Activated gamma-delta T cell treated with Interleukin-2 at 50 U/mL for 16 hours (primary cell): ENCODE measurements at places on chromosomes 3 and 15.
A peak's percentile ranks its signal among the peaks of the same experiment; 100 is the strongest.

- DNase-seq: no peak
Measured at GRCh38 chr15:36527235-36528162, 51.9 kb upstream of the CDIN1 start.

GRCh38 chr15:99143655-99144610, 39.1 kb downstream of the SYNM start:
- no peak for DNase-seq

DNA sequence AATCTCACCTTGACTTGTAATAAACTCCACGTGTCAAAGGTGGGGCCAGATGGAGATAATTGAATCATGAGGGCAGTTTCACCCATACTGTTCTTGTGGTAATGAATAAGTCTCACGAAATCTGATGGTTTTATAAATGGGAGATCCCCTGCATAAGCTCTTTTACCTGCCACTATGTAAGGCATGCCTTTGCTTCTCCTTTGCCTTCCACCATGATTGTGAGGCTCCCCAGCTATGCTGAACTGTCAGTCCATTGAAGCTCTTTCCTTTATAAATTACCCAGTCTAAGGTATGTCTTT, 45.5 kb downstream of the SUCNR1 start:
- DNase-seq: no peak

GRCh38 chr15:74438721-74439316, 5.1 kb upstream of the SEMA7A start:
- peak; percentile 79 for DNase-seq

DNA sequence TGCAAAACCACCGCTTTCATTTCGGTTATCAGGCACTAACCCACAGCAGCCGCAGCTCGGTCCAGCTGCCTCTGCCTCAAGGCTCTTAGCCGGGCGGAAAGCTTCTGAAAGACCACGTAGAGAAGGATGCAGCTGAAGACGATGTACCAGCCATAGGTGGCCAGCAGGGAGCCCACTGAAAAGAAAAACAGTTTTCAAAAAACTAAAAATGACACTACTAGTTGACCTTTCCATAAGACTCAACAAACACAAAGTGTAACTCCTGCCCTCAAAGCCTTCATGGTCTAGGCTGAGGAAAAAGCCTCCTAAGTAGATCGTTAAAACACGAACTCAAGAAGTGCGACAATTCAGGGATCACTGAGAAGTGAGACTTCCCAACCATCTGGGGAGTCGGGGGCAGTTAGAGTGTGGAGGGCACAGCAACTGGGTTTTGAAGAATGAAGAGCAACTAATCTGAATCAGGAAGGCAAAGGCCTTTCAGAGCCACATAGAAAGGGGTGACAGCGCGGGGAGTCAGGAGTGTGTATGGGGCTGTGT, 716 bp downstream of the SELENOS start:
- no peak for DNase-seq

GRCh38 chr3:85781806-85782205, 823.0 kb downstream of the CADM2 start:
- no peak for DNase-seq

- DNase-seq: no peak
Measured at GRCh38 chr15:70503073-70503745, 260.1 kb downstream of the UACA start.

GRCh38 chr15:64472161-64472560, 11.8 kb downstream of the ZNF609 start:
- no peak for DNase-seq

DNA sequence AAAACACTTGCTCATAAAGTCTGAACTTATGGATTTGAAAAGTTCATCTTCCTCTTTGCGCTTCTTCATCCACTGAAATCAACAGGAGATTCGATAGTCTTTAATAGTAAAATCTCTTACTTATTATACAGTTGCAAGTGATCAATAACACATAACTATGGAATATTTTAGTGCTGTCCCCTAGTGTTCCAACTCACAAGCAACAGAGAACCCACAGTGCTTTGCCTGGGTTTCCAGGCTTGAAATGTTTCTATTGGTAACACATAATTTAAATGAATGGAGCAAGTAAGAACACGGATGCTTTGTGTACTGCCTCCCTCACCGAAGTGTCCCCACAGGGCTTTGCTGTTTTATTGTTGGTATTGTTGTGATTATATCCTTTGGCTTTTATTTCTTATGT, 93.5 kb downstream of the WDR72 start:
- DNase-seq: no peak

- no peak for DNase-seq
Measured at GRCh38 chr15:101266034-101266433, 11.3 kb downstream of the SELENOS start.

GRCh38 chr3:10006762-10007090, 19.5 kb upstream of the FANCD2 start:
- no peak for DNase-seq

- DNase-seq: no peak
Measured at GRCh38 chr3:119080364-119080763, 45.7 kb upstream of the IGSF11 start.

DNA sequence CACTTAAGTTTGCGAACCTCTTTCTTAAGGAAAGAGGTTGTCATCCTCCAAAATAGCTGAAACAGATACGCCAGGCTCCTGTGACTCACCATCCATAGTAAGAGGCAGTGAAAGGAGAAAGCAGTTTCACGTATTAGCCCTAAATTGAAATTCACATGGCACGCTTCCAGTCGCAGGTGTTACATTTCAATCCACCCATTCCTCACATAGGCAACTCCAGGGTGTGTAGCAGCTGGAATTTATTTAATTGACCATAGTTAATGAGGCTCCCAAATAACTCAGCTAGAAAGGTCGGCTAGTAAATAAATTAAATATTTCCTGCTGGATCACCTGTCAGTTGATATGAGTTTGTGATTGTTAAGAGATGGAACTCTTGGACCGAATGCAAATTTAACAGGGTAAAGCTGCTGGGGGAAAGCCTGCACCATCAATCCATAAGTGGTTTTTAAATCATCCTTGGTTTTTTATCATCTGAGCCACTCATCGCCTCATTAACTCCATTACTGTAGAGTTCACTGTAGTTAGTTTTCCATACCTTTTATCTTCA, 19.6 kb downstream of the NSUN3 start:
- no peak for DNase-seq

DNA sequence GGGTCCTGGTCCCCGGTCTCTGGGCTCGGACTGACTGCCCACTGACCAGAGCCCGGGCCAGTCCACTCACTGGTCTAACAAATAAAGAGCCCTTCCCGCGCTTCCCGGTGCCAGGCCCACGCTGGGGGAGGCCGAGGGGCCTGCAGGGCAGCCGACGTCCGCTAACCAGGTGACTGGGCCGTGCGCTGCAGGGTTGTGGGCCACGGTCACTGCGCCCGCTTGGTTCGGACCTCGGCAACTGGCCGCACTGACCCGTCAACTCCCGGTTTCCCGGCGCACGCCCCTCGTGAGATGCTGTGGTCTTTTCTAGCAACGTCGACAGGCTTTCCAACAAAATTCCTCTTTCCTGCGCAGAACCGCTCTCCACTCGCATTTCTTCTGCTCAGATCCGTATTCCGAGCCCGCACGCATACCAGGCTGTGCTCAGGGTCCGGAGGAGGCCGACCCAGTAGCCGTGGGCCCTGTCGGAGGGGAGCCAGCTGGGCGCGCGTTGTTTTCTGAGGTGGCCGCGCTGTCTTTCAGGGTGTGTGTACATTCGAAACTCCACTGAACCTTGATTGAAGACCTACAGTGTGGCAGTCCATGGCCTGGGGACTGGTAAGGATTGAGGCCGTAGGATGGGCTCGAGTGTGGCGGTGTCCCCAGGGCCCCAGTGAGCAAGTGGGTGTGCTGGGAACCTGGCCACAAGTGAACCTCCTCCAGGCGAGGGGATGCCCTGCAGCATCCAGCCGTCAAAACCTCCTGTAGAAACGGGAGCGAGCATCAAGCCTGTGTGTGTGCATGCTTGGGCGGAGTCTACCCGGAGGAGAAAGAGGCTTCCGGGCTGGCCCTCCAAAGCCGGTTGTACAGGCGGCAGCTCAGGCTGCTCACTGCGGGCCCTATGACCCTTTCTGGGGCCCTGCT, 875 bp upstream of the NT5DC2 start:
- no peak for DNase-seq

DNA sequence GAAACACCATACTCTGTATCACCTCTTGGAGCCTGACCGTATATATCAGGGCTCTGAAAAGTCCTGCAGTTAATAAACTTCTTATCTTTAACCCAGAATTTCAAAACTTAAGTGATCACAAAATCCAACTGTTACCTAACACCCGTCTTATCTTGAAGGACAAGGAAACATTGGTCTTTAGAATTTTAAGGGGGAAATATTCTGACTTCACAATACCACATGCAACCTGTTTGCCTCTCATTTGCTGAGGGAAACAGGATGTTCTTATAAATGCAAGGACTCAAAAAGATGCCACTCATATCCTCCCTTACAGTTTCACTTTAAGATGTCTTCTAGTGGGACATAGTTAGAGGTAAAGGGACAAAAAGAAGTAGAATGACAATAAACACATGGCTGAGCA, 67.9 kb downstream of the CRTC3 start:
- no peak for DNase-seq

GRCh38 chr15:64209680-64210334, 47.0 kb upstream of the PPIB start:
- no peak for DNase-seq

- DNase-seq: no peak
Measured at GRCh38 chr3:75180945-75181298, 483.2 kb upstream of the FRG2C start.

- no peak for DNase-seq
Measured at GRCh38 chr3:133023362-133023761, 14.8 kb upstream of the TMEM108 start.

- DNase-seq: no peak
Measured at GRCh38 chr3:182925330-182925943, 54.9 kb downstream of the DCUN1D1 start.

DNA sequence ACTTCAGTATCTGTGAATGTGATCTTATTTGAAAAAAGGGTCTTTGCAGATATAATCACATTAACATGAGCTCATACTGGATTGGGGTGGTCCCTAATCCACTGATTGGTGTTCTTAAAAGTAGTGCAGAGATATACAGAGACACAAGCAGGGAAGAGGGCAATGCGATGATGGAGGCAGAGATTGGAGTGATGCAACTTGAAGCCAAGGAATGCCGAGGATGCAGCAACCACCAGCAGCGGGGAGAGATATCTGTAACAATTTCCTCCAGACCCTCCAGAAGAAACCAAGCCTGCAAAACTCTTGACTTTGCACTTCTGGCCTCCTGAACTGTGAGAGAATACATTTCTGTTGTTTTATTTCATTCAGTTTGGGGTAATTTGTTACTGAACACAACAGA, 171.0 kb upstream of the MBNL1 start:
- DNase-seq: no peak

GRCh38 chr3:170259907-170260306, 37.7 kb downstream of the PRKCI start:
- no peak for DNase-seq

- no peak for DNase-seq
Measured at GRCh38 chr3:77939726-77940125, 899.8 kb downstream of the ROBO2 start.

DNA sequence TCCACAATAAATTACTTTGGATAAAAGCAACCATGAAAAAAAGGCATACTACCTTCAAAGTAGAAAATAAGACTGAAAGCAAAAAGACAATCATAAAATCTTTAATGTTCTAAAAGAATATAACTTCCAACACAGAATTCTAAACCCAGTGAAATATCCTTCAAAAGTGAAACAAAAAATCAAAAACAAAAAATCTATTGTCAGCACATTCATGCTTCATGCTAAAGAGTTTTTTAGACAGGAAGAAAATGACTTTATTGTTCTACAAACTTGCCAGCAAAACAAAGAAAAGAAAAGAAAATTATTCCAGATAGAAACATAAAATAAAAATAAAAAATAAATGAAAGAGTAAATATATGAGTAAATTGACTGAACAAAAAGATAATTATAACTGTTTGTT, 134.9 kb downstream of the EFHB start:
- no peak for DNase-seq

DNA sequence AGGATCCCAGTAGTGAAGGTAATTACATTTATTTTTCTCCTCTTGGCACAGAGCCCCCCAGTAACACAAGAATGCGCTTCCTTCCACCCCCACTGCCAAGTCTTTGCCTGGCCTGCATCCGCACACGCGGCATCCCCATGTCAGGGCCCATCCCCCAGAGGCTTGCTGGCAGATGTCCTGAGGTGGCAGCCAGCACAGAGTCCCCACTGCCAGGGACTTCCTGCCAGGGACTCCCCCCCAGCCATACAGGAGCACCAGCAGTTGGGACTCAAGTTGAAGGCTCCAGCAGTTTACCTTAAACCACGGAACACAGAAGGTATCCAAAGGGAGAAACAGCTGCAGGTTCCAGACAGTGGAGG, 41.0 kb downstream of the MEGF11 start:
- no peak for DNase-seq
